Mesothelial cell of epicardium (in vitro differentiated cells): ENCODE measurements at places on chromosomes 7 and 10. TPM values are rescaled to one million over a fixed set of nuclear protein-coding genes. Genes with fewer than 3 reads are reported as not detected.

Gene GIMAP5
- not detected in 3 replicates for total RNA-seq

Gene SLC16A12
- 3.0 to 3.1 TPM (median 3.1 TPM) in 3 replicates for total RNA-seq

Gene OLAH
- total RNA-seq = 0.54 to 0.84 TPM (median 0.69 TPM) in 3 replicates

Gene ZNF800
- 22.5 to 24.8 TPM (median 23.4 TPM) in 3 replicates for total RNA-seq

DNA sequence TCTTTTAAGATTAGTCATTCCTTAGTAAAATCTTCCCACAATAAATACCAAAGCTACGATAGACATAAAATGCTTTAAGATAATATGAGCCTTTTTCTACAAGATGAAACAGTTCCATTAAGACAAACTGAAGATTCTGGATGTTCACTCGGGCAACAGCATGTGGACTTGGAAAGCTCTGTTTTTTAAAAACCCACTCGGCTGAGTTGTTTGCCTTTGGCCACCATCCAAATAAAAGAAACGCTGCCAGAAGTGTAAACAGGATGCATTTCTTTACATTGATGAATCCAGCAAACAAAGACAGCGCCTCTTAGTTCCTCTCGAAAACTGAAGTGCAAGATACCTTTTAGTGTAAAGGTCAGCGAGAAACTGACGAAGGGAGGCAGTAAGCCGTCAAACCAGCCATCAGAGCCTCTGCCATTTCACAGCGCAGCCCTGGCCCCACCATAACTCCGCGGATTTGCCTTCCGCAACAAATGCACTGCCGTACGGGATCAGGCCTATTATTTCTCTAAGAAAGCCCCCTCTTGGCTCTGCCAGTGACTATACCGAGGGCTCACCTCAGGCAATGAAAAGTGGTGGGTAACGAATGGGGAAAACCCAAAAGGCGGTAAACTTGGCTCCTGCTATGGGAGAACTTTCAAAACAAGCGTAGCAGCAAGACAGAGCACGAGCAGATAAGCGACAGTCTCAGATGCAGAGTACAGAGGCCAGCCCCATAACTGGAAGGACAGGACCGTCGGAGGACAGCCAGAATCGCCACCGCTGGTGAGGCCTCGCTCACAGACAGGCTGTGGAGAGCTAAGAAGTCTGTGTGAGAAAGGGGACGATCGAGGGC, 41.4 kb downstream of the GNA12 start:
- no peak for DNase-seq

DNA sequence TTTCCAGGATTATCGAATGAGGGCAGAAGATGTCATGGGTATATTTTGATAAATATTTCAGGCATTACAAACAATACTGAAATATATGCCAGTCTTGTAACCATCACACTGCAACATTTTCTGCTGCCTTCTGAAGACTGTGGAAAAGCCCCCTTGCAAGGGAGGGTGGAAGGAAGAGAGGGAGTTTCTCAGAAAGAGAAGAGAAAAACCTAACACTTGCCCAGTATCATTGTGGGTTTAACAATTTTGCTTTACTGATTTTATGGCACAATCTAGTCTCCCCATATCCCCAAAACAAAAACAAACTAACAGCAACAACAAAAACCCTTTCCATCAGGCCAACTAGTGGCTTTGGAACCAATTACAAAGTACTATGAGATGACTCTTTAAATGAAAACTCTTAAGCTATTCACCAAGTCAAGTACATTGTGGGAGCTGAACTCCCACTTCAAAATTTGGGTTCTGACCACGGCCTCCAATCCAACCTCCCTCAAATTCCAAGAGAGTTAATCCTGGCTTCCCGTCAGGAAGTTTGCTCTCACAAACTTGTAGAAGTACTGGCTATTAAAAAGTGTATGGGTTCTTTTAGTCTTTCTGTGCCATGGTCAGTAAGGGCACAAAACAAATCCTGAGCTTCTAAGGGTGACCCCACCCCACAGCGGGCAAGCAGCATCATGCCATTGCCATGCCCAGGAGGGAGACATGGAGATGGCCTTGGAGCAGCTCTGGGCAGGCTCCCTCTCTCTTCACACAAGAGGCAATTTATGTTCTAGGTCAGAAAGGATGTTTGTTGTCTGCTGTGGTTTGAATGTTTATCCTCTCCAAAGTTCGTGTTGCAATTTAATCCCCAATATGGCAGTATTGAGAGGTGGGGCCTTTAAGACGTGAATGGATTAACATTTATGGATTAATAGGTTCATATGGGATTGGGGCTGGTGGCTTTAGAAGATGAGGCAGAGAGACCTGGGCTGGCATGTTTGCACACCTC, 96.3 kb downstream of the JAZF1 start:
- DNase-seq = no peak

DNA sequence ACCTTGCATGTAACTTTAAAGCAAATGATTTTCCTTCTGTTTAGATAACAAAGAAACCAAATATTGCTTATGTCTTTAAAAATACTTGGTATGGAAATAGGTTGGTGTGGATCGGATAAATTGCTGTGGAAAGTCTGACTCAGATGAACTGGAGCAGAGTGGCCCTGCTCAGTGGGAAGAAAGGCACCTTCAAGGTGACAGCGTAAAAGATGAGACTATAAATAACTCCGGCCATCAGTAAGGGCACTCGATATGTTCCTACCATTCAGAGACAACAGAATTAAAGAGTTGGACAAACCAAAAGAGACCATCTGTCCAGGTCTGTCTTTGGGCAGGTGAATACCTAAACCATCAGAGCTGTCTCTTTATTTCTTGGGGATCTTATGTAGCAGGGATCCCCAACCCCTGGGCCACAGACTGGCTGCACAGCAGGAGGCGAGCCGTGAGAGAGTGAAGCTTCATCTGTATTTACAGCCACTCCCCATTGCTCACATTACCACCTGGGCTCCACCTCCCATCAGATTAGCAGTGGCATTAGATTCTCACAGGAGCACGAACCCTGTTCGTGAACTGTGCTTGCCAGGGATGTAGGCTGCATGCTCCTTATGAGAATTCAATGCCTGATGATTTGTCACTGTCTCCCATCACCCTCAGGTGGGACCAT, 357.1 kb downstream of the PRPF18 start:
- no peak for DNase-seq

GRCh38 chr10:24010436-24010970, 198.4 kb upstream of the KIAA1217 start:
- DNase-seq = no peak

DNA sequence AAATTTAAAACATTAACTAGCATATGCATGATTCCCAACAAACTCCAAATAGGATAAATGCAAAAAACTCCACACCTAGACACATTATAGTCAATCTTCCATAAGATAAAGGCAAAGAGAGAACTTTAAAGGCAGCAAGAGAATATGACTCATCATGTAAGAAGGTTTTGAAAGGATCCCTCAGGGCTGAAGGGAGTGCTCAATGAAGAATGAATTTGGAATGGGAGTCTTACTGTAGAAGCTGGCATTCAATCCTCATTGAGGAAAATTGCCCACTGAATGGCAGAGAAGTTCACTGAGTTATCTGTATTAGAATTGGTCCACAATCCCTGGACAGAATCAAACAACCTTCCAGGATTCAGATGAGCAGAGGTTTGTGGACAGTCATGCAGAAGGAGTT, 26.1 kb upstream of the ZNF365 start:
- DNase-seq = no peak

DNA sequence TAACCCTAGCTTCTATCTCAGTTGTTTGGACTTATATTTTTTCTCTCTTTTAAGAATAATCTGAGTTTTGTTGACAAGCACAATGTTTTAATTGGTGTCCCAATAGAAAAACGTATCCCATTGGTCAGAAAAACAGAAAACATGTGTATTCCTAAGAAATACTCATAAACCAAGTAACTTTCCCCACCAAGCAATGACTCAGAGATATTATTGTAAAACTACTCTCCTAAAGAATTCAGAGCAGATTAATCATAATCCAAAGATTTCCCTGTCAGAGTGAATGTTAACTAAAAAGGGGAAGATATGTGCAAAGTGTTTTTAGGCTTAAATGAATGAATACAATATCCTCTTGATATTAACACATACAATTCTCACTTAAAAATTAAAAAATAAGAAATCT, 29.4 kb upstream of the MBL2 start:
- DNase-seq = no peak

- DNase-seq = no peak
Measured at GRCh38 chr7:123643495-123644441, 11.9 kb upstream of the LMOD2 start.
